ENCODE measurements at places on chromosomes 5 and 9. TPM values are rescaled to one million over a fixed set of nuclear protein-coding genes. Genes with fewer than 3 reads are reported as not detected.

DNA sequence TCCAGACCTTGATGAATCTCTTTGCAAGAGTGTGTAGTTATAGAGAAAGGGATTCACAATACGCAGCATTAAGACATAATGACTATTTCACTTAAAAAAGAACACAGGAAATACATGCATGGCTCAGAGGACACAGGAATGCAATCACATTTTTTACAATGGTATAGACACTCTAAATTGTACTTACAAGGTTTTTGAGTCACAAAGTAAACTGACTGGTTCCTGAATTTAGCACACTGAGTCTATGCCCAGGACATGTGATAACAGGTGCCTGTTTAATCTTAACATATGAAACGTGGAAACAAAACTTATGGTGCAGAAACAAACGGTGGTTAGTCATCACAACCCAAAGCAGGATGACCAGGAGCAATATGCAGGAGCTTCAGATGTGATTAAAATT, 6.7 kb downstream of the EPB41L4A start:
- no peaks in the 10 kb centered on the region for H3K4me1 ChIP-seq
- no peaks in the 10 kb centered on the region for H3K36me3 ChIP-seq
- no peak for DNase-seq
- no peak overlapping the region for H3K4me3 ChIP-seq
- no peak overlapping the region for H3K27ac ChIP-seq
- peaks cover 2% of the 10 kb centered on the region for H3K27me3 ChIP-seq

- H3K4me1 ChIP-seq, result peaks cover 19% of the 10 kb centered on the region
- H3K27me3 ChIP-seq, result no peaks in the 10 kb centered on the region
- H3K4me3 ChIP-seq, result no peak overlapping the region
- DNase-seq, result no peak
These were observed 125.2 kb upstream of the DHFR start for GRCh38 chr5:80780024-80780423.

The PCDHB2 gene
- total RNA-seq, result 44.3 TPM

The DDX41 gene
- 92.5 TPM for total RNA-seq

The ITGA2 gene
- total RNA-seq, result 35.9 TPM
